Renal cortex interstitium (tissue), 15 donors: ENCODE measurements at places on chromosomes 3 and 15. TPM values are rescaled to one million over a fixed set of nuclear protein-coding genes. Genes with fewer than 3 reads are reported as not detected.

SLC22A14 gene
- 0.98 TPM for polyA plus RNA-seq

DNA sequence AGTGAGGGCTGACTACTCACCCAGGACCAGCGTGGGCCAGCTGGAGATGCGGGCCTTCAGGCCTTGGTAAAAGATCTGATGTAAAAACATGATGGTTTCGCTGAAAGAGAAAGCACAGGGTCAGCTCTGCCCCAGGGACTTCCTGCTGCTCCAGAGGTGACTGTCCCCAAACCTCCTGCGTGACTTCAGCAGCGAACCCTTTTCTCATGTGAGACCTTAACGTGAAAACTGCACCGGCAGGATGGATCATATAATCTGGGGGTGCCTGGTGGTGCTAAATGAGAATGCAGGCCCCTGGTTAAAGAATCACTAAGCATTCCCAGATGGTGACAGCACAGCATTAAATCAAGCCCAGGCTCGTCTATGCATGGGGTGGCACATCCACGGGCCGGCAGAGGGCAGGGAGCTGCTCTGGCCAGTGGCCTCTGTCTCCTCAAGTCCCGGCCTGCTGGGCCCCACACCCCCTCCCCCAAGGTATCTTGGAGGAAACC is 55.4 kb downstream of the RASGRF1 start:
- no peak for DNase-seq

ANKUB1 gene
- polyA plus RNA-seq, result 0.67 TPM

DNA sequence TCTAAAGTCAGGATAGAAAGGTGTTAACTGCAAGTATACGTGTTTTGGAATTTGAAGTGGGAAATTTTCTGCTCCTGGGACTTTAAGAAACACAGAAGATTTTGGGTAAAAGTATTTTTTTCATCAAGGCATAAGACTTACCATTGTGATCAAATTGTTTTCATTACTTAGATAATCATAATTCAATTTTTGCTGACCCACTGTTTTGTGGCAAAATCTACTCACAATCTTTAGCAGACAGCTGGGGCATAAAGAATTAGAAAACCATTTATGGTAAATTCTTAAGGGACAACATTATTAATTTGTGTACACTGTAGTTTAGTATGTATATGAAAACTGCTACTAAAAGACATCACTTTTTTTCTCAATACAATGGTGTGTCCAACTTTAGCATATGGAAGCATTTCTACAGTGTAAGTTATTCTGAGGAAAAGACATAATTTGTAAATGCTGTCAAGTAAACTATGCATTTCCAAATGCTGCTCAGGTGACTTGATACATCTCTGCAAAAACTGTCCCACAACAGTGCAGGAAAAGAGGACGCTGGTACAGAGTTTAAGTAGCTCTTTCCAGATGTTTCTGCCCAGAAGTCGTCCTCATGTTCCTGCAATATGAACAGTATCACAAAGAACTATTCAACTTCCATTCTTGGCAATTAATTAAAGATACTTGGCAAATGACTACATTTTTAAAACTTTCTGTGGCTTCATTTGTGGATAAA is 52.3 kb downstream of the THSD4 start:
- no peak for DNase-seq

RGMA gene
- 12.2 TPM for polyA plus RNA-seq

GNAT1 gene
- polyA plus RNA-seq, result not detected

- DNase-seq, result no peak
These were observed 81.6 kb upstream of the HERC1 start for GRCh38 chr15:63915209-63915872.

- DNase-seq, result no peak
These were observed 90.8 kb downstream of the GABRG3 start for GRCh38 chr15:27061739-27062138.

PAQR5 gene
- polyA plus RNA-seq, result 24.9 TPM

- no peak for DNase-seq
These were observed 18.4 kb upstream of the SLC6A1 start for GRCh38 chr3:10974131-10974530.

DNA sequence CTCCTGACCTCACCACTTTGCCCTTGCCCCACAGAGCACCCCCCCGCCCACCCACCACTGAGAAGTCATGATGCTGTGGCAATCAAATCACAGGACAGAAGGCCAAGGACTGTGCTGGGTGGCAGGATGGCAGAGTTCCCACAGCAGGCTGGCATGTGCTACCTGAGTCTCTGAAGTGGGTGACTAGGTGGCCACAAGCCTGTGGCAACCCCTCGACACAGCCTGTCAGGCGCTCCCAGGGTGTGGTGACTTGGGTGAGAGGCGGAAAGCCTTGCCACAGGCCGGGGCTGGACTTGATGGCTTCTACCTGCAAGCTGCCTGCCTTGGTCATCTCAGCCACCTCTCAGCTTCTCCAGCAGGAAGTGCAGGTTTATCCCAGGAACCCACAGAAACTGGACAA is 15.6 kb upstream of the DUSP7 start:
- DNase-seq, result no peak

KBTBD12 gene
- polyA plus RNA-seq, result 0.96 TPM

DNA sequence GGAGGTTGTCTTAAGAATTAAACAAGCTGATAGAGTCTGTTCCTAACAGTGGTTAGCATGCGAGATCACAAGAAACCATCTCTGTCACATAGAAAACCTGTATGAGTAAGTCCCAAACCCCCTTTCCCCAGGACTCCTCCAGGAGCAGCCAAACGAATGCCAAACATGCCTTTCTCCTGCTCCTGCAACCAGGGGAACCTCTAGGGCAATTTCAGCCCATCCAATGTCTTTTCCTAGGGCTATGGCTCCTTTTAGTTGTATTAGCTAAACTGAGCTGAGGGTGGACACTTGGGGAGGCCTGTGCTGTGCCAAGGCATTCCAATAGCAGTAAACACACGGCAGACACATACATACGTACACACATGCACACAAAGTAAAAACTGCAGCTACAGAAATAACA is 36.5 kb upstream of the TIMP4 start:
- DNase-seq, result no peak

P2RY1 gene
- 2.9 TPM for polyA plus RNA-seq

DUOXA2 gene
- polyA plus RNA-seq, result not detected

- DNase-seq, result no peak
These were observed 7.7 kb downstream of the TNK2 start for GRCh38 chr3:195900436-195901355.

DNA sequence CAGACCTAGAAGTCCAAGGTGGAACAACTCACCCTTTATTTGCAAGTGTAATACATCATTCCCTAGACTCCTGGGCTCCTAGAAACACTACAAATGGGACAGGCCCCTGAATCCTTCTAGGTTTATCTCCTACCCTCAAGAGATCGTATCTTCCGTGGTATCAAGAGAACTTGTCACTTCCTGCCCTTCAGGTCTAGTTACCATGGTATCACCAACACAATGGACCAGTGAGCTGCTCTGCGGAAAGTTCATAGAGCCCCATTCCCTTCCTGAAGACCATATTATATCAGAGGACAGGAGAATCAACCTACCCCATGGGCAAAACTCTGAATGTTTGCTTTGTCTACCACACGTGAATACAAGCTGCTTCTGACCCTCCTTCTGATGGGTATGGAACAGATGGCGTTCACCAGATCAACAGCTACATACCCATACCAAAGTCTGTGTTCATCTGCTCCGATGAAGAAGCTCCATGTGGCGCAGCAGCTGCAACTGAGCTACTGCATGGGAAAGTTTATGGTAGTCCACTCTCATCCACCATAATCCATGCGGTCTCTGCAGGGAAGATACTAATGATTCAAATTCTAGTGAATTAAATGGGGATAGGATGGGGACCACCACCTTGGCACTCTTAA is 84.6 kb upstream of the KLF13 start:
- DNase-seq, result no peak

ADGRG7 gene
- not detected for polyA plus RNA-seq

TERC gene
- polyA plus RNA-seq, result not detected

DNA sequence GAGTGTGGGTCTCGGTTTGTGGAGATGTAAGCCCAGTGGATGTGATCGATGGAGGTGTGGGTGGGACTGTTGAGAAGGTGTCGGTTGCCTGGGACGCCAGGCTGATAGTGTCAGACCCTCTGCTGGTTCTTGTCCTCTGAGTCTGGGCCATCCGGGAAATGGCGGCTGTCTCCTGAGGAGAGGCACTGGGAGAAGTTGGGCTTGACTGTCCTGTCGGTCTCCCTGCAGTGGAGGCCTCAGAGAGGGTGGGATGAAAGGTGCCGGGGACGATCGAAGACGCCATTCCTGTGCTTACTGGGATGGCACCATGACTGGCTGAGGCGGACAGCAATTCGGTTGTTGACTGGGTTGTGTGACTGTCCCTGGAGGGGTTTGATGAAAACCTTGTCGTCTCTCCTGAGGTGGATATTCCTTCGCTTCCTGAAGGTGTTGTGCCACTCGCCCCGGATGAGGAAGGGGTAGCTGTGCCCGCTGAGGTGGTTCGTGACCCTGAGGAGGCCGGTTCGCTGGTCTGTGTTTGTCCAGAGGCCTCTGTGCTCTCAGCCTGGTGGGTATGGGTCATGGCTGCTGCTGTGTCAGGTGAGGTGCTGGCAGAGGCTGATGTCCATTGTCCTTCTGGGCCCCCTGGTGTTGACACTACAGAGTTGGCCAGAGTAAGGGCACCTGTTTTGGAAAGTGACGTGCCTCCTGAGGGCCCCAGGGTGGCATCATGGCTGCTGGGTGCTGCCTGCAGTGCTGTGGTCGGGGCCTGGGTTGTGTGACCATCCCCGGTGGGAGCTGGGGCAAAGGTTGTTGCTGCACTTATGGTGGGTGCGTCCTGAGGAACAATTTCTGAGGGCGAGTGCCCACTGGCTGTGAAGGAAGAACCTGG is 22.8 kb downstream of the MUC4 start:
- DNase-seq, result no peak

RNF7 gene
- 112 TPM for polyA plus RNA-seq

- DNase-seq, result no peak
These were observed 123.5 kb downstream of the NUP210 start for GRCh38 chr3:13296662-13297061.

- no peak for DNase-seq
These were observed 209.6 kb upstream of the PFN2 start for GRCh38 chr3:150180334-150180733.

ITGA11 gene
- 3.1 TPM for polyA plus RNA-seq

PLSCR4 gene
- 18.0 TPM for polyA plus RNA-seq

DNA sequence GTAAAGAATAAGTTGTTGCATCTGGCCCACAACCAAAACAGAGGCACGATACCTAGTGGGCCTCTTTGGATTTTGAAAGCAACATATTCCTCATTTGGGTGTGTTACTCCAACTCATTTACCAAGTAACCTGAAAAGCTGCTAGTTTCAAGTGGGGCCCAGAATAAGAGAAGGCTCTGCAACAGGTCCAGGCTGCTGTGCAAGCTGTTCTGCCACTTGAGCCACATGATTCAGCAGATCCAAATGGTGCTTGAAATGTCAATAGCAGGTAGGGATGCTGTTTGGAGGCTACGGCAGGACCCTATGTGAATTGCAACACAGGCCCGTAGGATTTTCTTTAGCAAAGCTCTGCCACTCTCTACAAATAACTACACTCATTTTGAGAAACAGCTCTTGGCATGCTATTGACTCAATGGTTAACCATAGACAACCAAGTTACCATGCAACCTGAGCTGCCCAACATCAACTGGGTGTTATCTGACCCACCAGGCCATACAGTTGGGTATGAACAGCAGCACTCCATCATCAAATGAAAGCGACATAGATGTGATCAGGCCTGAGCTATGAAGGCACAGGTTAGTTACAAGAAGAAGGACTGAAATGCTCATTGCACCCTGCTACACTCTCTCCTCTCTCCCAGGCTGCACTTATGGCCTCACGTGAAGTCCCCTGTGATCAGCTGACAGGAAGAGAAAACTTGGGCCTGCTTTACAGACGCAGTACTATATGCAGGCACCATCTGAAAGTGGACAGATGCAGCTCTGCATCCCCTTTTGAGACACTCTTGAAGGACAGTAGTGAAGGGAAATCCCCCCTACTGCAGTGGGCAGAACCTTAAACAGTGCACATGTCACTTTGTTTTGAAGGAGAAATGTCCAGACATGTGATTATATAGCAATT is 9.5 kb upstream of the MCF2L2 start:
- no peak for DNase-seq
